ENCODE measurements at places on chromosomes 3 and 15. TPM values are rescaled to one million over a fixed set of nuclear protein-coding genes. Genes with fewer than 3 reads are reported as not detected.

DNA sequence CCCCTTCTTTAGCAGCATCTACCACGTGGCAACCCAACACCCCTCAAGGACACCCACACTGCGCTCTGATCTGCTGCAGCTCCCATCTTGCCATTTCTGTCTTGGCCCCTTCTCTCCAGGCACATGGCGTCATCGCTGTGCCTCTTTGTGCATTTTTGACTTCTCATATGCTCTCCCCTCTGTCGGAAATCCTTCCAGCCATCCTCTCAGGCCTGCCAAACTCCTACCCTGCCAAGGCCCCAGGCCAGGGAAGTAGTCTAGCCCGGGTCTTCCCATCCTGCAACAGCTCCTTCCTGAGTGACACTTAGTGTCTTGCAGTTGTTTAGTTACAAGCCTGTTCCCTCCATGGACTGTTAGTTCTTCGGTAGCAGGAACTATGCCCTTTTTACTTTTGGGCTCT lies 34.0 kb upstream of the CTXND1 start:
- peaks cover 10% of the 10 kb centered on the region for H3K4me1 ChIP-seq
- H3K4me3 ChIP-seq, result no peak overlapping the region
- no peaks in the 10 kb centered on the region for H3K27me3 ChIP-seq
- DNase-seq, result no peak
- H3K27ac ChIP-seq, result no peak overlapping the region

GHSR gene
- not detected for total RNA-seq

- peaks cover 8% of the 10 kb centered on the region for H3K27me3 ChIP-seq
- H3K27ac ChIP-seq, result no peak overlapping the region
- DNase-seq, result no peak
Measured at GRCh38 chr15:68990992-68991500, 23.4 kb upstream of the NOX5 start.

DNA sequence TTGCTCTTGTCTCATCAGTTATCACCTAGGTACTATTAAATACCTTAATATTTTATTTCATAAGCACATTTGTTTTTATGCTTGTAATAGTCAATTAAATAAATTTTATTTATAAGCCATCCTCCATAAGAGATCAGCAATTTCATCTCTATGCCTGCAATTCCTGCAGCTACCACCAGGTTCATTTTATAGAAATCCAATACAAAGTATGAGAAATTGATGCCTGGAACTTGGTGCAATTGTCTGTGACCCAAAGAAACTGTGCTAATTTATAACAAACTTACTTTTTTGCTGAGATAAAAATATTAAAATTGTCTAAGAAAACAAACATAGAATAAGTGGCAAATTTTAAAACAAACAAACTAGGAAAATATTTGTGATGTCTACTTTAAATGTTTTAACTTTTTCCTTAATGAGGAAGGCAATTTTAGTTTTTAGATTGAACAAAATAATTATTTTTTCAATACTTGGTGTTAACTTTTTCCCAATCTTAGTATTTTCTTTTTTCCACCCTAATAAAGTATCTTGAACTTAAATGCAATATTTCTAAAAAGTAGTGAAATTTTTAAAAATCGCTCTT lies 1026.6 kb downstream of the ROBO1 start:
- peaks cover 19% of the 10 kb centered on the region for H3K36me3 ChIP-seq
- H3K4me3 ChIP-seq, result no peak overlapping the region
- H3K27me3 ChIP-seq, result no peaks in the 10 kb centered on the region
- DNase-seq, result no peak

DNA sequence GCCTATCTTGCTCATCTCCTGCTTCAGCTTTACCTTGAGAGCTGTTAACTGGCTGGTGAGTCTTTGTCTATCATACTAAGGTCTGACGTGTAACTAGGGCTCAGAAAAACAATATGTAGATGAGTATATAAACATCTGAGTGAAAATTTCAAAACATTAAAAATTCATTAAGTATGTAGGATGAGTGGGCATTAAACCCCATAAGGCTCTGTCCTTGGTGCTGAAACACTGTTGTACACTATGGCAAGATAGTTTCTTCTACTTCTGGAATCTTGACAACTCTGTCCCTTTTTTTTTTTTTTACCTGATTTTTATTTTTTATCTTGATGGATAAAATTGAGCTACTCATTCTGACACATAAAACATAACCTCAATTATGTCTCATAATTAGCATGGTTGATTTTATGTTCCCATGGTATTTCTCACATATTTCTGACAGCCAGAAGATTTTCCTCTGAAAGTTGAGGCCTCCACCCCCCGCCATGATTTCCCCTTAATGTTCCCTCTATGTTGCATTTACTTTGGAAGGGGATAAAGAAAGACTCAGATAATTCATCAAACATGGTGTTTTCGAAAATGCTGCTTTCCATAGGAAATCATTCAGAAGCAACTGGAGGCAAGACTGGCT lies 54.3 kb downstream of the DGKG start:
- no peaks in the 10 kb centered on the region for H3K27me3 ChIP-seq
- no peaks in the 10 kb centered on the region for H3K36me3 ChIP-seq
- H3K4me3 ChIP-seq, result no peak overlapping the region
- no peak overlapping the region for H3K27ac ChIP-seq
- H3K4me1 ChIP-seq, result no peaks in the 10 kb centered on the region

GRCh38 chr3:42745291-42745745 lies 27.7 kb downstream of the CCDC13 start:
- H3K4me3 ChIP-seq, result no peak overlapping the region
- H3K27ac ChIP-seq, result no peak overlapping the region
- no peak for DNase-seq
- peaks cover 4% of the 10 kb centered on the region for H3K27me3 ChIP-seq

- H3K27me3 ChIP-seq, result peaks cover 13% of the 10 kb centered on the region
- H3K4me3 ChIP-seq, result peak overlapping the region; percentile 90
- peaks cover 30% of the 10 kb centered on the region for H3K36me3 ChIP-seq
- DNase-seq, result peak; percentile 47
- H3K4me1 ChIP-seq, result peaks cover 90% of the 10 kb centered on the region
- peak overlapping the region; percentile 99 for H3K27ac ChIP-seq
Measured at GRCh38 chr3:159860269-159861116, 128.1 kb upstream of the IL12A start.

ZBED2 gene
- not detected for total RNA-seq

DNA sequence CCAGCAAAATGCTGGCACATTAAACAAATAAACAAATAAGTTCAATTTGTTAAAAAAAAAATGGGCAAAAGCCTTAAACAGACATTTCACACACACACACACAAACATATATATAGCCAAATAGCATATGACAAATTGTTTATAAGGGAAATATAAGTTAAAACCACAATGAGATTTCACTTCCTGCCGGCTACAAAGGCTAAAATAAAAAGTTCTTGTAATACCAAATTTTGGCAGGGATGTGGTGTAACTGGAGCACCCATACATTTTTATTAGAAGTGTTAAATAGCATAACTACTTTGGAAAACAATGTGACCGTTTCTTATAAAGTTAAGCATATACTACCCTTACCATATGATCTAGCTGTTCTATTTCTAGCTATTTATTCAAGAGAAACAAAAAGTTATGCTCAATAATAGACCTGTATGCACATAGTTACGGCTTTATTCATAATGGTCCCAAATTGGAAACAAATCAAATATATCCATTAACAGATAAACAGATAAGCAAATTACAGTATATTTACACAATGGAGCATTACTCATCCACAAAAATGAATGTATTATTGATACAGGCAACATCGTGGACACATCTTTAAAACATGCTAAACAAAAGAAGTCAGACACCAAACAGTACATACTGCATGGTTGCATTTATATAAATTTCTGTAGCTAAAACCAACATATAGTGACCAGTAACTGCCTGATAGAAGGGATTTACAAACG lies 93.9 kb downstream of the EOMES start:
- H3K4me3 ChIP-seq, result no peak overlapping the region
- no peak for DNase-seq
- H3K36me3 ChIP-seq, result no peaks in the 10 kb centered on the region
- no peak overlapping the region for H3K27ac ChIP-seq
- H3K27me3 ChIP-seq, result no peaks in the 10 kb centered on the region

DNA sequence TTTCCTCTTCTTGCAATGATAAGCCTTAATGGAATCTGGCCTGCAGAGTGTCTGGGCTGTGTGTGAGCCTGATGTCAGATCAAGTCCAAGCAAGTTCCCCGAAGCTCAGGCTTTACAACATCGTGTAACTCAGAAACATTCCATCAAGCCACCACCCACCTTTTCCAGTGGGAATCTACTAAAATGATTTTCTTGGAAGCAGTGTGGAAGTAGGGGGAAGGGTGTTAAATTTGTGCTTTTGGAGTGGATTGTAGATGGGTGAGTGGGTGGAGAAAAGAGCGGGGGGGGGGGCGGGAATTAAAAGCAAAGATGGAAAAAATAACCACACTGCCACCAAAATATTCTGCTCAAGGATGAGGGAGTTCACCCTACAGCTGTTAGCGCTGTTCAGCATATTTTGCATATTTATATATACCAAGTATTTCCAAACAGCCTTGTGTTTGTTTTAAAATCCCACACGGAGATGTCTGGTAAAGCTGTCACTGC lies 53.6 kb downstream of the VGLL3 start:
- no peak for DNase-seq
- H3K4me3 ChIP-seq, result no peak overlapping the region
- H3K27ac ChIP-seq, result no peak overlapping the region
- H3K4me1 ChIP-seq, result no peaks in the 10 kb centered on the region

All from endothelial cell (in vitro differentiated cells).